ENCODE measurements at places on chromosomes 4 and X.

DNA sequence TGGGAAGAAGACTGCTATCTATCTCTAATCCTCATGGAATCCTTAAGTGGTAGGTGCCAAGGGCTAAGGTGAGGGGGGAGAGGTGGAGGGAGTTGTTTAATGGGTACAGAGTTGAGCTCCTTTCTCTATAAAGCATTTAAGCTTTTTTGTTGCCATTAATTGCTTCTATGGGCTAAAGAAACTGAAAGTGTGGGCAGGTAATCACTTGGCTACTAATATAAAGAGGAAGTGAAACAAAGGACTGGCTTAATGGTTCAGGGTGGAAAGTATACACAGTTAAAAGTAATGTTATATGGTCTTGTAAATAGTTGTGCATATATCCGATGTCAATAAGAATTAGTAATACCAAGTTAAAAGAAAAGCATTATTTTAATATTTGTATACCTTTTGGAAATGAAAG is 83.9 kb downstream of the POLA1 start:
- DNase-seq: no peak

DNA sequence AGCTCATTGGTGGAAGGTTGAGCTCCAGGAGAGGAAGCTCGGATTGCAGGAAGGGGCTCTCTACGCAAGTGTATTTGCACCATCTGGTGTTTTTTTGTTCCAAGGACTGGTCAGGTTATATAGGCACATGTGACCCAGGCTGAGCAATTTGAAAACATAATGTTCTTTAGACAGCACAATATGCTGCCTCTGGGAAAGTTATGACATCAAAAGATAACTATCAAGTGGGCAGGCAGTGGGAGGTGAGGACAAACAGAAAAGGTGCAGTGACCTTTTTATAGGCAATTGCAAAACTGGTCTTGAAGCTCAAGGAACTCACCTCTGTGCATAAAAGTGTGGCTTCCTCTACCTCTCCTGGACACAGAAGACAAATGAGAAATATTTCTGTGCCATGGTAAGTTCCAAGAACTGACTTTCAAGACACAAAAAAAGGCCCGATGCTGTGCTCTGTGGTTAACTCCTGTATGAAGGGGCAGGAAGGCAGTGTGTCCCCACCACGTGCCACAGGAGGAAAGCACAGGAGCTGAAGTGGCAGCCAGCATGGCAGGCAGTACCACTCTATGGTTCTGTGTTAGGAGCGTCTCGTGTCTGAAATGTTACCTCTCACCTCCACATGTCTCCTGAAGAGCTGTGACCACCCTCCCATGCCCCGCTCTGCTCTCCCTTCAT is 128.6 kb downstream of the SHROOM3 start:
- no peak for DNase-seq

DNA sequence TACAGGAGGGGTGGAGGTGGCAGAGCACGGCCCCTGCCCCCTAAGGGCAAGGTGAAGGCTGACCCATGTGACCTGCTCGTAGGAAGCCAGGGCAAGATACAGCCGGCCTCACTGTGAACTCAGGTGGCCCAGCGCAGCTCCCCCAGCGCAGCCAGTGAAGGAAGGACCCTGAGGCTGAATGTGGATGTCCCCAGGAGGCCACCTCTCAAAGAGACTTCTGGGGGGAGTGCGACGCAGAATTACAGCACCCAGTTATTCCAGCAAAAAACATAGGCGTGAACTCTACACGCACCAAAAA is 52.6 kb downstream of the ZFYVE28 start:
- DNase-seq: no peak

DNA sequence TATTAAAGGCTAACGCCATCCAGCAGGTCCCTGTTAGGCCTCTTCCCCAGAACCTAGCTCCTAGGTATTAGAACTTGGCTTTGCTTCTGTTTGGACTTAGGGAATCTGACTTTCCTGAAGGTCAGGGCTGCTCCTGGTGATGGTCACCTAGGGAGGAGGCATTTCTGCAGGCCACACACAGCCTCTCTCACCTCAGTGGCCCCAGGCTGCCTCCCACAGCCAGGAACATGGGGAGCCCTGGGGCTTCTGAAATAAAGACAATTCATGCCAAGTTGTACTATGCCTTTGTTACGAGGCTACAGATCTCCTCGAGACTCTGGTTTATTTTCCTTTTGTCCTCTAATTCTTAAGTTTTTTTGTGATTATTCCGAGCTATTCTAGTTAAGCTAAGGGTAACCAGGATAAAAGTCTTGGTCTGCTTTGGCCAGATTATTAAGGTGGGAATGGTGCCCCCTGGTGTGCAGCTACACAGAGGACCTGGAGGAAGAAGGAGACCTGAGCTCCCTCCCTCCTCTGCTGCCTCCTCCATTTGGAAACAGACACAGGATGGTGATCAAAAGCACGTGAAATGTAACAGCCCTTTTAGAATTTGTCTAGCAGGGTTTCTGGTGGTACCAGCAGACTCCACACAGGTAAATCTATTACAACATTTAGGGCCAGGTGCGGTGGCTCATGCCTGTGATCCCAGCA is 131.0 kb downstream of the DCLK2 start:
- DNase-seq: no peak

GRCh38 chr4:38150766-38151165 is 190.6 kb downstream of the PTTG2 start:
- no peak for DNase-seq

DNA sequence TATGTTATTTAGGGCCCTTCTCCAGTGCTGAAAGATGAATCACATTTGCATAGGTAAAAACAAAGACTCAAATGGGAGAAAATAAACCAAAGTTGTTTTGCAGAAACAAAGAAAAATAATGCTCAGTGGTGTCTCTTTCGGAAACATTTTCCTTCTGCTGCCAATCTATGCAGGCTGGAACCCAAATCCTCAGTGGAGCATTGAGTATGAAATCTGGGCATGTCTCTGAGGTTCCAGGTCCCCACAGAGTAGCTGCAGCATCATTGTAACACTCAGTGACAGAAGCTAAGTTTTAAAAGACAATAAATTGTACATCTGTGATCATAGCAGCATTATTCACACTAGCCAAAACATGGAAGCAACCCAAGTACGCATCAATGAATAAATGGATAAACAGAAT is 303.6 kb downstream of the FBXW7 start:
- DNase-seq: no peak

DNA sequence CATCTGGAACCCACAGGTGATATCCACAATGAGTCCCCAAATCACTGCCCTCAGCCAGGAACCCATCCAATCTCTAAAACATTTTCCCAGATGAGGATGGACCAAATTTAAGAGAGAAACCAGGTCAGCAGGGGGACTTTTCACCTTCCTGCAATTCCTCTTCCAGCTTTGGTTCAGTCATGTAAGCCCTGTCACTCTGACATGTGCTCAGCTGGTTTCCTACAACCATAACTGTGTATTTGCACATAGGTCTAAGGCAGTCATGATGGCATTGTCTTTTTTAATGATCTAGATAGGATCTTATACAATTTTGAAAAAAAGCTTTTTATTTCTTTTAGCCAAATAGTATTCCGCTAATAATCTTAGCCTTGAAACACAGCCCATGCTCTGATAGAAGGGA is 6.5 kb downstream of the CXXC4 start:
- DNase-seq: no peak

- DNase-seq: no peak
Measured at GRCh38 chrX:18410038-18410437, 15.4 kb upstream of the CDKL5 start.

GRCh38 chr4:52173470-52174045 is 122.5 kb downstream of the SPATA18 start:
- no peak for DNase-seq

DNA sequence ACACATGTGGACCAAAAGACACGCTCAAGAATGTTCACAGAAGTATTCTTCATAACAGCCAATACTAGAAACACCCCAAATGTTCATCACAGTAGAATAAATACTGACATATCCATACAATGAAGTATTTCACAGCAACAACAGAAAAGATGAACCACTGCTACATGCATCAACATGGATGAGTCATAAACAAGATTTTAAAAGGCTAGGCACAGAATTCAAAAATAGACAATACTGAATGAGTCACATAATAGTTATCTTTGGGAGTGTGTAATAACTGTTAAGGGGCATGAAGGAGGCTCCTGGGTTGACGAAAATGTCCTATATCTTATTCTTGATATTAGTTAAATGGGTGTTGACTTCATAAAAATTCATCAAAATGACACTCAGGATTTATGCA is 43.5 kb downstream of the CLOCK start:
- no peak for DNase-seq

DNA sequence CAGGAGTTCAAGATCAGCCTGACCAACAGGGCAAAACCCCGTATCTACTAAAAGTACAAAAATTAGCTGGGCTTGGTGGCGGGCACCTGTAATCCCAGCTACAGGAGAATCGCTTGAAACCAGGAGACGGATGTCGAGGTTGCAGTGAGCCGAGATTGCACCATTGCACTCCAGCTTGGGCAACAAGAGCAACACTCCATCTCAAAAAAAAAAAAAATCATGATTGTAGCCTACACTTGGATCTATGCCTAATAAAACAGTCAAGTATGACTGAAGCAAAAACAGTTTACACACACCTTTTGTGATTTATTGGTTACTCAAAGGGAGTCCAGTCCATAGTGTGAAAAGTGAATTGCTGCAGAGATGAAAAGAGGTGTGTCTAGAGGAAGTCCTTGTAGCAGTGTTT is 34.7 kb upstream of the TASL start:
- no peak for DNase-seq

GRCh38 chrX:129983575-129984110 is 1.2 kb downstream of the BCORL1 start:
- no peak for DNase-seq

GRCh38 chrX:672931-673330 is 42.3 kb downstream of the SHOX start:
- no peak for DNase-seq

GRCh38 chrX:134764202-134764785 is 106.0 kb upstream of the PLAC1 start:
- peak; percentile 61 for DNase-seq

GRCh38 chr4:164770010-164770724 is 16.2 kb downstream of the SMIM31 start:
- no peak for DNase-seq

DNA sequence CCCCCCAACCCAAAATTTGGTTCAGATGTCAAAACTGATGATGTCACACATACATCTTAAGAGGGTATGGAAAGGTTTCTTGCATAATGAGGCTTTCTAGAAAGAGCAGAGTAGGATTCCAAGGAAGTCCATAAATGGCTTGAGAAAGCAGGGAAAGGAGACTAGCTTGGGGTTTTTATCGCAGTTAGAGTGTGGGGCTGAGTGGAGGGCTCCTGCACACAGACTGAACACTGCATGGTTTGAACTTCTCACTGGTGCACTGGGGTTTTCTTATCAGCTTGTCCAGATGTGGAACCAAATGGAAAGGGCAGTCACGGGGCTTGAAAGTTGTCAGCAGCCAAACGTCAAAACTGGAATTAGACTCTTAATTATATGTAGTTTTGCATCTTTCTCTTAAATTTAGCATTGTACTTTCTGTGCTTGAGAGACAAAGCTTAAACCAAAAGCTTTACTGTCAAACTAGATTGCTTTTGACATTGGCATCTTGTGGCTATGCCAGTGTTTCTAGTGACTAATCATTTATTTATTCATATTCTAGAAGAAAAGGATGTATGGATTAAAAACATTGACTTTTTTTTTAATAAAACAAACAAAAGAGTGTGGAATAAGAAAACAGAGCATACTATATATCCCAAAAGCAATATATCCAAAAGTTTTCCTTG is 78.3 kb upstream of the STIM2 start:
- DNase-seq: no peak

DNA sequence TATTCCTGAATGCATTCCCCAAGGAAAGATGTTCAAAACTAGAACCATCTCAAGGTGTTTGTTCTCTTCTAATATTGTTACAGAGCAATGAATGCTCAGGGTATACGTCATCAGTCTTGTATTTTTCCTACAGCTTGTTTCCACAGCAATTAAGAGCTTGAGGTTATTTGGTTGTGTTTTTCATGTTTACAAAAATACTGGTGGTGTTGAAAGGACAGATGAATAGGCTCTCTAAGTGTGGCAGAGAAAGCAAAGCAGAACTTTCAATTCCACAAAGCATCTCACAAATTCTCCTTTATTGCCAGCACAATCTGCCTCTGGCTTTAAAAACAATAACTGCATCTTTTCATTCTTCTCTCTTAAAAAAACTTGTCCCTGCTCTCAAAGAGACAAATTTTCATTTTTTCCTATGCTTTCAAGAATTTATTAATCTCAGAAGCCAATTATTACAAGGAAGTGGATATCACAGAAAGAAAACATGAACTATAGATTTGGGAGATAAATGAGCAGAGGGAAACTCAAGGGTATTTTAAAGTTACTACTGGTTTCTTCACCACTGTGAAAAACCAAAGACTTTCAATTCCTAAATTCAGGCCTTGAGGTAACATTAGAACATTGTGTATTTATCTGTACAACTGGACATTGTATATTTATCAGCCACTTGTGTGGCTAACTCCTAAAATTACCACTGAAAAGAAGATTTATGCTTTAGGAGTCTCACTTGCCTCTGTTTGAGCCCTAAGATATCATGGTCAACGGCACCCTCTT is 49.2 kb downstream of the DDX53 start:
- DNase-seq: no peak

DNA sequence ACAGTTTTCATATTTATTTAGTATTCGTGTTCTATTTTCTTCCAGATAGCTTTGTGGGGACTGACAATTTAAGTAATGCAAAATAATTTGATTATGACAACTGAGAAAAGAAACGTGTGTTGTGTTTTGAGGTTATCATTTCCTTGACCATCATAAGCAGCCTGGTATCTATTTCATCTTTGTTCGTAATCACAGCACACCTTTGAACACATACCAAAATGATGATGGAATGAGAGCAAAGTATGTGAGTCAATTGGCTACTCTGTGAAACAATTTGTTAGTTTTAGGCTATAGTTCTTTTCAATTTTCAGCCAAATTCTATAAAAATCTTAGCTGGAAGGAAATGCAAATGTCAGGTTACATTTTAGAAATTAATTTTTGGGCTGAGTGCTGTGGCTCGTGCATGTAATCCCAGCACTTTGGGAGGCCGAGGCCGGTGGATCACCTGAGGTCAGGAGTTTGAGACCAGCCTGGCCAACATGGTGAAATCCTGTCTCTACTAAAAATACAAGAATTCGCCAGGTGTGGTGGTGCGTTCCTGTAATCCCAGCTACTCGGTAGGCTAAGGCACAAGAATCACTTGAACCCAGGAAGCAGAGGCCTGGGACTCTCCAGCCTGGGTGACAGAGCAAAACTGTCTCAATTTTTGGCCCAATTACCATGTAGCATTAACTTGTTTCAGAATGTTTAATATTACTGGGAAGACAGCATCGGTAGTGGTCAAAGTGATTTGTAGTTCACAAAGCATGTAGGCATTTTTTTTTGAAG is 1.1 kb upstream of the DUSP21 start:
- DNase-seq: peak; percentile 25

- DNase-seq: no peak
Measured at GRCh38 chrX:134004084-134004483, 18.7 kb upstream of the GPC3 start.
